ENCODE measurements at places on chromosomes 7 and 10.

DNA sequence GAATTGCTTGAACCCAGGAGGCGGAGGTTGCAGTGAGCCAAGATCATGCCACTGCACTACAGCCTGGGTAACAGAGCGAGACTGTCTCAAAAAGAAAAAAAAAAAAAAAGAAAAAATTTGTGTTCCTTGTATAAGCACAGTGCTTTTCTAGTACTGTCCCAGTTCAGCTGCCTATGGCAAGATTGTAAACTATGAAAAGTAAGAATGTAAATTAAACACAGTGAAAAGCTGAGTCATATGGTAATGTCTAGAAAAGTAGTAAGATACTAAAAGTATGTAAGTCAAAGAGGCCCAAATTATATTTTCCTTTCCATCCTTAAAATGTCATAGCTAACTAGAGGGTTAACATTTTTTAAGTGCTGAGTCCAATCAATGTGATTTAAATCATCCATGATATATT lies 42.8 kb downstream of the RBM20 start:
- DNase-seq = peak; percentile 73

DNA sequence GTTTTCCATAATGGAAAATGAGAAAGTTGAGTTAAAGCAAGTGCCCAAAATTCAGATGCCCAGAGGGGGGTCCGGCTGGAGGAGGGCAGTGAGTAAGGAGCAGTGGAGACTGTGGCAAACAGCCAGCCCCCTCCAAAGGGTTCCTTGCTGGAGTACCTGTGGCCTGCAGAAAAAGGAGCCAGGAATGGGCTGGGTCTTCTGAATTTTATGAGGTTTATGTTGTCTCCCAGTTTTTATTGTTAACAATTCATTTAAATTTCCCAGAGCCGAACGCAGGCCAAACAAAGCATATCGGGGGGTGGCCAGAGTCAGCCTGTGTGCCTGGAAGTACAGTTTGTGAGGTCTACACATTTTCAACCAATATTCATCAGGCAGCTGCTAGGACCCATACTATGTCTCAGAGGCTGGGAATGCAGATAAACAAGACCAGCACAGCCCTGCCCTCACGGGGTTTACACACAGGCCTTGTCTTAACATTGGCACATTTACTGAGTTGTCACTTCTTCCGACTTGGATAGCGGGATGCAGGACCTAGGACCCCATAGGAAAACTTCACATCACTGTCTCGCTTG lies 12.9 kb upstream of the CSGALNACT2 start:
- no peak for DNase-seq

DNA sequence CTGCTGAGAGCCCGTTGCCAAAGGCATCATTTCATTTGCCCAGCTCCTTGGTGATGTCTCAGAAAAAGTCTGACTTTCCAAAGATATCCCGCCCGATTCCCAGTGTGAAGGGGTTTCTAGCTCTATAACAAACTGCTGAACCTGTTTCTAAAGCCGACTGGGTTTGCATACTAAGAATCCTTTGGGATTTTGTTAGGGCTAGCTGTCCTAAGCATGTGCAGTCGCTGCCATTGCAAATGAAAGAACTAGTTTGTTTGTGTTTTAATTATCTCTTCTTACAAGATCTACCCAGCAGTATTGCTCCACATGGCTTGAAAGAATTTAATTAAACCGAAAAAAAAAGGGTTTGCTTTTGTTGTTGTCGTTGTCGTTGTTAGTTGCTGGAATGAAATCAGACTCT lies 476.6 kb downstream of the GATA3 start:
- no peak for DNase-seq

DNA sequence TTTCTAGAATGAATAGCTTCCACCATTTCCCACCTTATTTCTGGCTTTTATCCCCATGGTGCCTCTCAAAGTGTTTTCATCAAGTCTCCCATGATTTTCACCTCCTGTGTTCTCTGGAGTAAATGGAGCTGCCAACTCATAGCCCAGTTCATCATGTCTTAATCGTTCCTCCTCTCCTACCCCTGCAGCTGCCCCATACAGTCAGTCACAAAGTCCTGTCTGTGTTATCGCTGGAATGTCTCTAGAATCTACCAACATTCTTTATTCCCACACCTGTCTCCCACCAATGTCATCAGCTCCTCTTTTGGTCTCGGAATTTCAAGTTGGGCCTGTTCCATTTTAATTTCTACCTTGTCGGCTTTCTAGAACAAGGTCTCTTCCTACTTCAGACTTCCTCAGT lies 178.9 kb downstream of the MLLT10 start:
- DNase-seq = no peak

DNA sequence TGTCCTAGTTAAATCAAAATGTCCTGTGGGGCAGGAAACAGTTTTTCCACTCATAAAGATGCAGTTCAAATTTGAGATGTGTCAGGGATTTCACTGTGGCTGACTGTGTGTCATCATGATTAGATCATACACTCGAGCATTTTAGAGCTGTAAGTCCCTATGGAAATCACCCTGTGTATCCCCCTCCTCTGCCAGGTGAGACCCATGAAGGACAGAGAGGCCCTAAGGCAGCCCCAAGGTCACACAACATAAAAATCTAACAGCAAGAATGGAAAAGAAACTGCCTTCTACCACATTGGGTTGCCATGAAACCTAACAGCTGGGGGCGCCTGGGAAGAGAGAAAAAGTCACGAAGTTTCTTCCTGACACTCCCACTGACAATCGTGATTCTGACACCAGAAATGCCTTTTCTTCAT lies 135.8 kb downstream of the KCNMA1 start:
- DNase-seq = no peak

GRCh38 chr10:58712141-58712540 lies 199.5 kb downstream of the BICC1 start:
- no peak for DNase-seq

GRCh38 chr7:60017-60675 lies 132.2 kb upstream of the FAM20C start:
- no peak for DNase-seq

- no peak for DNase-seq
These were observed 500.9 kb downstream of the NEBL start for GRCh38 chr10:20396205-20396604.

DNA sequence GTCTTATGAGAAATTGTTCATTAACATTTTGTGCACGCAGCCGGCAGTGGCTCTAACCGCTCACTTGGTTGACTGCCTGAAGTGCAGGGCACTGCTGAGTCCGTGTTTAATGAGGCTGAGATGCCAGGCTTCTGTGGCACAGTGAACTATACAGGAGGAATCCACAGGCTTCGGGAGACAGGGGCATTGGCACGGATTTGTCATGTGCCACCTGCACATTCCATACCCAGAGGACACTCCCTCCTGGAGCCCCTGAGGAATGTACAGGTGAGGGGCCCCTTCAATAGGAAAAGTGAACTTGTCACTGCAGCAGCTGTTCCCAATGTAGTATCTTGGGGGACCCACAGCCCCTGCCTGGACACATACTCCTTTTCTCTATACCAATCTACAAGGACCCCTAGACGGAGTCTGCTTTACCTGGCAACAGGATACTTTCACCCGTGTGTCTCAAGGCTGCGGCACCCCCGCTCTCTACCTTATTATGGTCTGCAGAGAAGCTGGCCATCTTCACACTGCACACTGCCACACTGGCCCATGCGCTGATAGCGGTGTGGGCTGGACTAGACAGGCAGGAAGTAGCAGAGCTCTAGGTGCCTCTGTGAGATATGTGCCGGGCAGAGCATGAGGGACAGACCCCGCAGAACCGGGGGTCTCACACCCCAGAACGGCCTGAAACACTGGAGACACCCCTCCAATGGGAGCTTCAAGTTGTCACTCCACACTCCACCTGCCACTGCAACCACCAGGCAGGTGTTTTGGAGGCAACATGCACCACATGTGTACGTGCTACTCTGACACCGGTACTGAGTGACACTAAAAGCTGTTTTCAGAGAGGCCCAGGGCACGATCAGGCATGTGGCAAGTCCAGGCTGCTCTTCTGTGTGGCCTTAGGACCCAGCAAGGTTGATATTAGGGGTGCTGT lies 71.4 kb upstream of the RHEB start:
- DNase-seq = no peak

GRCh38 chr7:29606287-29606721 lies 42.7 kb downstream of the PRR15 start:
- peak; percentile 69 for DNase-seq
